ENCODE measurements at places on chromosomes 12 and 14.
A peak's percentile ranks its signal among the peaks of the same experiment; 100 is the strongest.

- peak; percentile 77 for DNase-seq
Measured at GRCh38 chr14:50000380-50001150, 107.7 kb downstream of the ARF6 start.

GRCh38 chr12:98085046-98085755 lies 430.2 kb upstream of the TMPO start:
- no peak for DNase-seq

DNA sequence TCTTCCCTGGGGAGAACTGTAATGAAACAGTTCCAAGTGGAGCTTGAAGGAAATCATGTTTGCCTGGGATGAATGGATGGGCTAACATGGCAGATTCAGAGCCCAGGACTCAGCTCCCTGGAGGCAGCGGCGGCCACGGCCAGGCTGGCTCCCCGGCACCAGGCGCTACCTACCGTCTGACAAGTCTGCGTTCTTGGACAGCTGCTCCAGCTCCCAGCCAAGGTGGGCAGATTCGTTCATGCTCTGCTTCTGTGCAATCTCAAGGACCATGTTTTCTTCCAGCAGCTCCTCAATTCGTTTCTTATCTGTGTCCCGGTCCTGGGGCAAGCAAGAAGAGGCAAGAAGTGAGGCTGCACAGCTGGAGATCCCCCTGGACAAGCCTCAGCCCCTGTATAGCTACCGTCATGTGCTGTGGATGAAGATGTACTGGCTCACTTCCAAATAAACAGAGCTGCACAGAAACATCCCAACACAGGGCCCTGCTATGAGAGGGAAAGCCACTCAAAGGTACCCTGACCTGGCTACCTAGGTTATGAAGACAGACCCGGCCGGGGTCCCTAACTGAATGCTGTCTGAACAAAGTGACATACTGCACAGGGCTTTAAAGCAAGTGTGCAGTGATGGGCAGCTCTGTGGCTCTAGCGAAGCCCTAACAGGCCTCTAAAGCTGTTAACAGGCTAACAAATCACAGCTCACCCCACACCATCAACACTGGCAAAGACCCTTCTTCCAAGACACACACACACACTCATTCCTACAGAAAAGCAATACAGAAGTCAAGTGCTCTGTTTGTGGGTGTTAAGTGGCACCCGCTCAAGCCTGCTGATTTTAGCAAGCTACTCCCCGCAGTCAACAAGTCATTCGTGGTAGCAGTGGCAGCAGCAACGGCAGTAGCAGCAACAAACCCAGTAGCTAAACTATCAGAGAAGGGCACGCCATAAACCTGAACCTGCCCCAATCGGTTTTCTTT lies 80.4 kb upstream of the GPR68 start:
- no peak for DNase-seq

DNA sequence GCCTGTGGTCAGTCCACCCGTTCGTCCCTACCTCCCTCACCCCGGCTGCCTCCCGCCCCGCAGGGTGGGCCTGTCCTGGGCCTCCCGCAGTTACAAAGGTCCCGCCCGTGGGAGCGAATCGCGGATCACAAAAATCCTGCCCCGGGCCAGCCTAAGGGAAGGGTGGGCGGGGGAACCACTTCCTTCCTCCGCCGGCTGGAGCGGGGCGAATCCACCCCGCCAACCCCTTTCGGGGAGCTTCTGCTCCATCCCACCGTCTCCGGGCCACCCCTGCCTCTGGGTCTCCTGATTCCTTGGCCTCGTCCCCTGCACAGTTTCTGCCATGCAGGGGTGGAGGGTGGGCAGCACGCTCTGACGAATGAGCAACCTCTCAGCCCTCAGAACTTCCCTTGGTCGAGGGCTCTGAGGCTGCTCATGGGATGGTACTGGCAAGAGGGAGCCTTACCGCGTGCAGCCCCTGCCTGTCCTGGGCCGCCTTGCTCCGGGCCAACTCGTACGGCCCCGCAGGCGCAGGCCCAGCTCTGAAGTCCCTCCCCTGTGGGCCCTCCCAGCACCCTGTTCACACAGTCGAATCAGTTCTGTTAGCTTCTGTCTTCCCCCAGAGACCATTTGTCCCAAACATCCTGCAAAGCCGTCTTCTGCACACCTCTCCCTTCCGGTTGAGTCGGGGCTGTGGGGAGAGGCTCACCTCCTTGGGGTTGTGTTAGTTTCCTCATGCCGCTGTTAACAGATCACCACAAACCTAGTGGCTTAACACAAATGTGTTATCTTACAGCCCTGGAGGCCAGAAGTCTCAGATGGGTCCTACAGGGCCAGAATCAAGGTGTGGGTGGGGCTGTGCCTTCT lies 589 bp upstream of the HVCN1 start:
- peak; percentile 44 for DNase-seq

DNA sequence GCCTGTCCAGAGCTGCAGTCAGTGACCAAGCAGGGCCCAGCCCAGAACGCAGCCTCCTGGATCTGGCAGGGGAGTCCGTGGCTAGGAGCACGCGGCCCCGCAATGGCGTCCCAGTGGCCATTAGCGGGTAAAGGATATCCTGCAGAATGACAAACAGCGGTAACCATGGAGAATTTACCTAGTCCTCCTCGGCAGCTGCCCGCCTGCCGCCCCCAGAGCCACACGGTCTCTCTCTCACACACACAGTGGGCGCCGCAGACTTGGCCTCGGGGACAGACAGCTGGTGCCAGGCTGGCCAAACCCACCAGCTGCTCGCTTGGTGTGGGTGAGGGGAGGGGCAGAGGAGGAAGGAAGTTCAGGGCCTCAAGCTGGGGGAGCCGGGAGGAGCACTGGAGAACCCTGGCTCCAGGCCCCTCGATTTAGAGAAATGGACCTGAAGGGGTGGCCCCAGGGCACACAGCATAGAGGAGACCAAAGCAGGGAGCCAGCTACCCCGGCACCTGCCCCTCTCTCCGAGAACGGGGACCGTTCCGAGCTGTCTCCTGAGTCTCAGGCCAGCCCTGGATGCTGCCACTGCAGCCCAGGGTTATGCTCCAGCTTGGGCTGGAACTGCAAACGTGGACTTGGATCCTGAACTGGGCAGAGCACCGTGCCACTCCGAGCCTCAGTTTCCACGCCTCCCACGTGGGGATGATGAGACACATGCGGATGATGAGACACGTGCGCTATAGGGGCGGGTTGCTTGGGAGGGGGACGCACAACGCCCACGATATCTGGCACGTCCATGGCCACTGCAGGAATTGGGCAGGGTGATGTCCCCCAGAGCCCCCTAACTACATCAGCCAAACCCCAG lies 3.4 kb downstream of the CDK2AP1 start:
- no peak for DNase-seq

GRCh38 chr12:105204127-105204526 lies 31.8 kb downstream of the APPL2 start:
- DNase-seq, result no peak

GRCh38 chr12:76311796-76312195 lies 36.4 kb downstream of the BBS10 start:
- DNase-seq, result no peak

GRCh38 chr12:40224439-40225291 lies at the start of gene LRRK2:
Gene LRRK2 (plus strand): TSS chr12:40224997. CDS start chr12:40225132, 135 bp downstream.
- peak; percentile 31 for DNase-seq

All from stimulated activated CD4-positive, alpha-beta T cell treated with anti-CD3 and anti-CD28 coated beads, Interleukin-2, amount 100 ng/mL, for 24 hours (primary cell).